ENCODE measurements at places on chromosomes 13 and 19.

DNA sequence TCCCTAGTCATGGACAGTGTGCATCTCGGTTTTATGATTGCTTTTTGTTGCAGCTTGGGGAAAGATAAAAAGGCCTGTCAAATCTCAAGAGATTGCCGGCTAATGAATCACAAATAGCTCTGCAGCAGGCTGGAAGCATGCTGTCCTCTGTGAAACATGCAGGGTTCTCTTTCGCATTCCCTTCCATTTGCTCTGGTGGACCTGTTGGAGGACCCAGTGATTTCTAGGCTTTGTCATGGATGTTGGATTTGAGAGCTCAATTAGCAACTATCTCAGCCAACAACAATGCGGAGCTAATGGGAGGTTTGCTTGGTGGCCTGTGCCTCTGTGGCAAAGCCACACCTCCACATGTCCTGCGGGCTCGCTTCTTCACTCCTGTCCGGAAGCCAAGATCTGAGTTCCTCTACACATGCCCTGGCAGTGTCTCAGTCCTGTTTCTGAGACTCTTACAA, 418.1 kb upstream of the ARGLU1 start:
- no peak for DNase-seq

DNA sequence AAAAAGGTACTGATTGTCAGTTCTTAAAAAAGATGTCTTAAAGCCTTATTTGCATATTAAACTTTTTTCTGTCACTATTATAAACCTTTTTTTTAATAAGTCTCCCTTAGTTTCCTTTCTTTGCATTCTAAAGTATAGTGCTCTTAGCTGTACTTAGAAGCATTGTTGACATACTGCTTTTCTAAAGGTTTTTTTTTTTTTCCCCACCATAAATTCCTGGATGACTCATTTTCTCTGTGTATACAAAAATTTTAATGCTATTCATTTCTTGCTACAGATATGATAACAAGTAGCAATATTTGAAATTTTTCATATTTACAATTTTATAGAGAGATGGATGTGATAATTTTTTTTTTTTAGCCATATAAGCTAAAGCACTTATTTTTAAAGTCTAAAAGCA, 43.5 kb downstream of the METTL21C start:
- no peak for DNase-seq

DNA sequence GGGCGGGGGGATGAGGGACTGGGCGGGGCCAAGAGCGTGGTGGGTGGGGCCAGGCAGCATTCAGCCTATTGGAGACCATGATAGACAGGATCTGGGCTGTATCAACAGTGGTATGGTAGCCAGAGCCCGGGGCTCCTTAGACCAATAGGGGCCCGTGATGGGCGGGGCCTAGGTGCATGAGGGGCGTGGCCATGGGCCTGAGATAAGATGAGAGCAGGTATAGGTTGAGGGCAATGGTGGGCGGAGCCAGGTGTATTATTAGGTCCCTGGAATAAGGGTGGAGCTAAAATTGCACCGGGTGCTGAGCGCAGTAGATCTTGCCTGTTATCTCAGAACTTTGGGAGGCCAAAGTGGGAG, 5.3 kb downstream of the ABCA7 start:
- DNase-seq = no peak

- no peak for DNase-seq
These were observed 2.1 kb upstream of the GRWD1 start for GRCh38 chr19:48443731-48444128.

DNA sequence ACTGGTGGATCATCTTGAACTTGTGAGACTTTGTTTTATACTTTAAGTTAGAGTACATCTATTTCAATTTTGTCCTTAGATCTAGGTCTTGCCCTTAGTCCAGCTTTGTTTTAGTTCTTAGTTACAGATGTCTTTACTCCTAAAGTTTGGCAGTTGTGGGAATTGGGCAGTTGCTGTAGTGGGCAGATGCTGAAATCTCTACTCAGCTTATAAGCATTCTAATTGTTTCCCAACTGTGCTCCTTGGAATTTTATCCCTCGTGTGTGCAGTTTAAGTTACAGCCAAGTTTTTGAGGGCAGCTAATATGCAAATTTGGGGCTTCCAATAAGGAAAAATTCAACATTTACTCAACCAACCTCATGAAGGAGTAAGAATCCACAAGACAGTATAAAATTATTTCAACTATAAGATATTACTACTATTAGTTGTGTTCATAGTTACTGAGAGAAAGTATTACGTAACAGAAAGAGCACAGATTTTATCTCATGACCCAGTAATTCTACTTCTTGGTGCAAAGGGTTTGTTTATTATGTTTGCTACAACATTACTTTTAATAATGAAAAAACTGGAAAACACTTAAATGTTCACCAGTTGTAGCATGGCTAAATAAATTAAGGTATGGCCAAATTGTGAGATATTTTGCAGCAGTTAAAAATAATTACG, 32.9 kb downstream of the CCDC122 start:
- no peak for DNase-seq

DNA sequence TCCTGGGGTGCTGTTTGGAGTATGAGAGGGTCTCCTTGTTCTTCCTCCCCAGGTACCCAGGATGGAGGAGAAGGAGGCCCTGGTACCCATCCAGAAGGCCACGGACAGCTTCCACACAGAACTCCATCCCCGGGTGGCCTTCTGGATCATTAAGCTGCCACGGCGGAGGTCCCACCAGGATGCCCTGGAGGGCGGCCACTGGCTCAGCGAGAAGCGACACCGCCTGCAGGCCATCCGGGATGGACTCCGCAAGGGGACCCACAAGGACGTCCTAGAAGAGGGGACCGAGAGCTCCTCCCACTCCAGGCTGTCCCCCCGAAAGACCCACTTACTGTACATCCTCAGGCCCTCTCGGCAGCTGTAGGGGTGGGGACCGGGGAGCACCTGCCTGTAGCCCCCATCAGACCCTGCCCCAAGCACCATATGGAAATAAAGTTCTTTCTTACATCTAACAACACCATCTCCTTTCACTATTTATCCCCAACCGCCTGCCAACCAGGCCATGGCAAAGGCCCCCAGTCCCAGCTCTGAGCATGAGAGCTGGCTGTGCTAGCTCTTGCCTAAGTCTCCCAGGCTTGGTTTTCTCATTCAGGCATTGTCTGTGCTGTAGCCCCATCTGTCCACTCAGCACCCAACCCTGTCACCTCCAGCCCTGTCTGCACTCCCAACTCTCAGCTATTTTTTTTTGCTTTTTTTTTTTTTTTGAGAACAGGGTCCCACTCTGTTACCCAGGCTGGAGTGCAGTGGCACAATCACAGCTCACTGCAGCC, 11.2 kb downstream of the DKKL1 start:
- DNase-seq = no peak

DNA sequence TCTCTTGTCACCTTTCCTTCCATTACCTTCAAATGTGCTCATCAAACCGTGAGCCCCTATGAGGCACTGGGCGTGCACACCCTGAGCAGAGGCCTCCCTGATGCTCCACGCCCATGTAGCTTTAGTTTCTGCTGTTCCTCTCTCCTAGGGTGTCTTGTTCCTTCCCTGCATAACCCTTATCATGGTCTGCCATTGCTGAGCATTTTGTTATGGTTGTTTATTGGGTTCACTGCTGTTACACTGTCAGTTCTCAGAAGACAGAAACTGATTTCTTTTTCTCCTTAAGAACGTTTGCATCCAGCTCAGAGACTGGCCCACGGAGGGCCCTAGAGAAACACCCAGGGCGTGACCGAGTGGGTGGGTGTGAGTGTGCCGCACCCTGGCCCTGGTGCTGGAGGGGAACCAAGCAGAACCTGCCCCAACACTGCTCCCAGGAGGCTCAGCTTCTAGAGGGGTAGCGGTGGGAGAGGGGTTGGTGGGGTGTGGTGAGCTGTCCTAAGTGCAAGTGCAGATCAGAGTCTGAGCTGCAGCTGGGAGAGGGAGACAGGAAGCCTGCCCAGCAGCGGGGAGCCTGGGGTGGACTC, 61.4 kb upstream of the URI1 start:
- no peak for DNase-seq

GRCh38 chr13:51311957-51312520, 27.5 kb upstream of the SERPINE3 start:
- no peak for DNase-seq
